GM20000 (cell line): ENCODE measurements at places on chromosomes 16 and 17.

DNA sequence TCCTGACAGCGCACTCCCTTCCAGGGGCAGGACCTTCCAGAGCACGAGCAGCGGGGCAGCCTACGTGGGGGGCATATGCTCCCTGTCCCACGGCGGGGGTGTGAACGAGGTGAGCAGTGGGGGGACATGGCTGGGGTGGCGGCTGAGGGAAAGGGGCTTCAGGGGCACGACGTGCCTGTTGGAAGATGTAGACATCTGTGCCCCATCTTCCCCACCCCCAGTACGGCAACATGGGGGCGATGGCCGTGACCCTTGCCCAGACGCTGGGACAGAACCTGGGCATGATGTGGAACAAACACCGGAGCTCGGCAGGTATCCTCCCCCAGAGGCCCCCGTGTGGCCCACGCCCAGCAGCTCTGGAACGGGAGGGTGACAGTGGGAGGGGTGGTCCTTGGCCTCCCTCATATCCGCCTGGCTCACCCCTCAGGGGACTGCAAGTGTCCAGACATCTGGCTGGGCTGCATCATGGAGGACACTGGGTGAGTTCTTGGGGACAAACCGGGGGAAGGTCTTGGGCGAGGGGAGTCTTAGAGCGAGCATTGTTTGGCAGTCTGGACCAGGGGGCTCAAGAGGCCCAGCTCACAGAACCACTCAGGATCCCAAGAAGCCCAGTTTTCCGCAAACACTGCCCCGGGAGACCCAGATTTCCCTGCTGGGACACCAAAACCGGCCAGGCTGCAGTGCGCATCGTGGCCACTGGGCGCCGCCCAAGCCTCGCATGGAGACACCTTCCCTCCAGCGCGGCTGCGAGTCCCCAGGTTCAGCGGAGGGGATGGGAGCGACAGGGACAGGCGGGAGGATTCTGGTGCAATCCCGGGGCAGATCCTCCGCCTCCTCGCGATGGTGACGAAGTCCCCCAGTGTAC is 15.7 kb downstream of the ADAM11 start:
- peak; percentile 91 for DNase-seq

DNA sequence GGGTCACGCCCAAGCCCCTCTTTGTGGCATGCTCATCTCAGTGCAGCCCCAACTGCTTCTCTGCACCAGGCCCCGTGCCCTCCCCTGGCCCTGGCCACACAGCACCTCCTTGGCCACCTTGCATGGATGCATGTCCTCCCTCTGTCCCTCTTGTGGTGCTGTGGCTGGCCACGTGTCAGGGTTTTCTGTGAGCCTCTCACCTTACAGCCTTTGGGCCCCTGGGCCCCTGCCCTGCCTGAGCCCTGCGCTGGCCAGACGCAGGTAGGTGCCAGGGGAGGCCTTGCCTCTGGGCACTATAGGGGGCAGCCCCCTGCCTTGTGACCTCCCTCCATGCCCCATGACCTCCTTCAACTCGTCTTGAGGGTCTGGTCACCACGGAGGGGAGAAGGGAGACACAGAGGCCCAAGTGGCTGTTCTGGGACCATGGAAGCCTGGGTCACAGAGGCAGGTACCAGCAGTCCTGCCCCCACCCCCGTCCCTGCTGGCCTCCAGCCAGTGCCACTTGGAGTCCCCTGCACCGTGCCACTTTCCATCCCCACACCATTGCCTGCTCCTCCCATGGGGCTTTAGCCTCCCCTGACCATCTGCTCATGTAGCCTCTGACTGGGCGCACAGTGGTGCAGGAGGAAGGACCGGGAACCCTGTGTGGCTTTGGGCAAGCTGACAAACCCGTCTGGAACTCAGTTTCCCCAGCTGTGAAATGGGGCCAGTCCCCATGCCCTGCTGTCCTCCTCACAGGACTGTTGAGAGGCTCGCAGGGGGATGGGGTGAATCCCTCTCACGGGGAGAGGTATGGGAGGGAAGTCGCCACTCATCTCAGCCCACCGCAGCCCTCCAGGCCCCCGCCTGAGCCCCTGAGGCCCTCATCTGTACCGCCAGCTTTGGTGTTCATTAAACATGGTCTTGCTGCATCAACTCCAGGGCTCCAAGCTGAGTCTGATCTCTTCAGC is 11.5 kb upstream of the ATP6V0C start:
- no peak for DNase-seq

DNA sequence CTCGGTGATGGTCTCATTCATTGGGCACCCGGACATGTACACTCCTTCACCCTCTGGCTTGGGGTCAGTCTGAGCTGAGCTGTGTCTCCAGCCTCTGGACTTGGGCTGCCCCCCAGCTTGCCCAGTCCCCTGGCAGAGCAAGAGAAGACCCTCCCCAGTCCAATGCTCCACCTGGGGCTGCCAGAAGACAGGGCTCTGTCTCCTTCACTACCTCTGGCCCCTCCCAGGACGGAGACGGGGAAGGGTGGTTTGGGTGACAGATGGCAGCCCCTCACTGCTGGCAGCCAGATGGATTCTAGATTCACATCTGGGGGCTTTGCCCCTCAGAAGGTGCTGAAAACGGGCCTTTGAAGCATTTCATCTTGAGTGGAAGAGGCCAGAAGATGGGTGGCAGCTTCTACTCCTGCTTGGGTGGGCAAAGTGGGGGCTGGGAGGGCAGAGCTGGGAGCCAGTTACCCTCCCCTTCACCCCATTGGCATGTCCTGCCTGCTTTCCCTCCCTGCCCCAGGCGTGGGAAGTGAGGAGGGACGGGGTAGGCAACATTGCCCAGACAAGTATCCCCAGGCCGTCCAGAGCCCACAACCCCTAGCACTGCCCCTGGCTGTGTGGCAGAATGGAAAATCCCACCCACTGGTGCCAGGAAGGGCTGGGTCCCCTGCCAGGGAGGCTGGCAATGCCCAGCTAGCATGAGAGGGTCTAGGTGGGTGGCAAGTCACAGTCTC is 13.9 kb downstream of the NGFR start:
- DNase-seq, result no peak

- DNase-seq, result no peak
These were observed 4.3 kb upstream of the ZDHHC7 start for GRCh38 chr16:85015481-85016187.

- no peak for DNase-seq
These were observed 101.7 kb downstream of the CHD9 start for GRCh38 chr16:53156516-53156915.

DNA sequence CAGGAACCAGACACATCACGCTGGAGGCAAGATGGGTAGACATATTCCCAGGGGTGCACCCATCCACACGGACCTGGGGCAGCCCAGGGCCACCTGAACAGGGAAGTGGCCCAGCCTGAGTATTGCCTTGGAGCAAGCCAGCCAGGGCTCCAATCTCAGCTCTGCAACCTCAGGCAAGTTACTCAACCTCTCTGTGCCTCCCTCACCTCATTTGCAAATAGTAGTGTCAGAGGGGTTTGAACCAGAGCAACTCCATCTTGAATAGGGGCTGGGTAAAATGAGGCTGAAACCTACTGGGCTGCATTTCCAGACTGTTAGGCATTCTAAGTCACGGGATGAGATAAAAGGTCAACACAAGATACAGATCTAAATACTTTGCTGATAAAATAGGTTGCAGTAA is 35.1 kb upstream of the SNN start:
- DNase-seq, result no peak

- DNase-seq, result no peak
These were observed 23.2 kb upstream of the KIFC3 start for GRCh38 chr16:57825298-57826044.

- no peak for DNase-seq
These were observed 74.6 kb downstream of the SOCS1 start for GRCh38 chr16:11181242-11181898.

DNA sequence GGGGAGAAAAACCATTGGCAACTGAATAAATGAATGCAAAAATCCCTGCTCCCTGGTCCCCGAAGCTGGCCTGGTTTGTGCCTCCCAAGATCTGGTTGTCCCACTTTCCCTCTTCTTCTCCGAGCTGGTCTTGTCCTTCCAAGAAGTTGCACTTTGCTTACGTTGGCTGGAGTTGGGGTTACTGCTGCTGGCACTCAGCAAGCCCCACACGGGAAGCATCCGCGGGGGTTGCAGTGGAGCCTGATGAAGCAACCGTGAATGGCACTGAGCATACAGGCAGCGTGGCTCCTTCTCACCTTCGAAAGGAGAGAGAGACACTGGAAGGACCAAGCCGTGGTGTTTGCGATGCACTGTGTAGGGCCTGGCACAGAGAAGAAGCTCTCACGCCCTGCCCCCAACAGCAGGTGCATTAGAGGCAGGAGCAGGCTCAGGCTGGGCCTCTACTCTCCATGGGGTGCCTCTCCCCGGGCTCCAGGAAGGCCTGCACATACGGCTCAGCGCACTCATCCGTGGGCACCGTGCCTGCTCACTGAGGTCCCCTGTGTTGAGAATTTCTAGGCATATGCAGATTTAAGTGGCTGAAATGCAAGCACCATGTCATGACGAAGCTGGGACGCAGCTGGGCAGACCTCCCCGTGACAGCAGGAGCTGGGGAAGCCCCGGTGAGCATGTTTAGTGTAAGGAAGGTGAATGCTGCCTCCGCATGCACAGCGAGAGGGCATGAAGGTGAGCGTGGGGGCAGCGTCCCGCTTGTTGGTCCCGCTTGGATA is 12.1 kb downstream of the CA5A start:
- DNase-seq, result peak; percentile 88

GRCh38 chr17:2011411-2012371 is 13.4 kb downstream of the RTN4RL1 start:
- no peak for DNase-seq

DNA sequence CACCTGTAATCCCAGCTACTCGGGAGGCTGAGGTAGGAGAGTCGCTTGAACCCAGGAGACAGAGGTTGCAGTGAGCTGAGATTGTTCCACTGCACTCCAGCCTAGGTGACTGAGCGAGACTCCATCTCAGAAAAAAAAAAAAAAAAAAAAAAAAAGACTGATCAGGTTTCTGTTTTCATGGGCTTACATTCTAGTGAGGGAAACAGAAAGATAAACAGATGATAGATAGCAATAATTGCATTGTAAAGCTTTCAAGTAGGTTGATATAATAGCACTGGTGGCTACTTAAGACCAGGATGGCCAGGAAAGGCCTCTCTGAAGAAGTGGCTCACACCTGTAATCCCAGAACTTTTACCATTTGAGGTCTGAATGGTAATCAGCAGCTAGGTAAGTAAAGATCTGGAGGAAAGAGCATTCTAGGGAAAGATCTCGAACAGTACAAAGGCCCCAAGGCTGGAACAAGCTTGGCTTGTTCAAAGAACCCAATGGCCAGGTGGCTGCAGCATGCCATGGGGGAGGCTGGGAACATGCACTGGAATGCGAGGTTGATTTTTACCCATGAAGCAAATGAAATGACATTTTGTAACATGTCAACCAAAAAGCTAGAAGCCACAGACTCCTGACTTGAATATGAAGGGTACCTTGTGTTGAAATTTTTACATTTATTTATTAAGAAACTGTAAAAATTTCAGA is 108.3 kb upstream of the DHX40 start:
- DNase-seq, result no peak

- no peak for DNase-seq
These were observed 43.7 kb downstream of the SEC14L1 start for GRCh38 chr17:77184474-77184873.

DNA sequence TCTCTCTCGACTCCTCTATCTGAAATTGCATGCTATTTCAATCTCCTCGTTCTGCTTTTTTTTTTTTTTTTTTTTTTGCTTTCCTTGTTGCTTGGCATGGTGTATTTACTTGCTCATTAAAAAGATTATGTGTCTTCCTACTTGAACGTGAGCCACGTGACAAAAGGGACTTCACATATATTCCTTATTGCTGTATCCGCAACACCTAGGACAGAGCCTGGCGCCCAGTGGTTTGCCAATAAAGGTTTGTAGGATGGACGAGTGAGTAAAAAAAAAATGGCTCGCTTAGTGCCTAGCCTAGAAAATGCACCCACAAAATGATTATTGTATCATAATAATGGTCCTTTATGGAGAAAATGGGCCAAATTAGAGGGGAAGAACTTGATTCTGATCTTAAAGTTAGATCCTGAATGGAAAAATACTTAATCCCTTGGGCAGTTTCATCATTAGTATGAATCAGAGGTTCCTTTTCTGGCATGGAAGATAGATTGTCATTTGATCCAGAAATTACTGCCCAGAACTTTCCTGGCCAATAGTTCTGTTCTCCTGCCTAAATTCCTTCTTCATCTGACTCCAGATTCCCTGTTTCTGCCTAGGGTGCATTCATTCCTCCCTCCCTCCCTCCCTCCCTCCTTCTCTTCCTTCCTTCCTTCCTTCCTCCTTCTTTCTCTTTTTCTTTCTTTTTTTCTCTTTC is 13.6 kb upstream of the TMEM220 start:
- DNase-seq, result no peak

- no peak for DNase-seq
These were observed 1.1 kb upstream of the PKMYT1 start for GRCh38 chr16:2981177-2981898.

DNA sequence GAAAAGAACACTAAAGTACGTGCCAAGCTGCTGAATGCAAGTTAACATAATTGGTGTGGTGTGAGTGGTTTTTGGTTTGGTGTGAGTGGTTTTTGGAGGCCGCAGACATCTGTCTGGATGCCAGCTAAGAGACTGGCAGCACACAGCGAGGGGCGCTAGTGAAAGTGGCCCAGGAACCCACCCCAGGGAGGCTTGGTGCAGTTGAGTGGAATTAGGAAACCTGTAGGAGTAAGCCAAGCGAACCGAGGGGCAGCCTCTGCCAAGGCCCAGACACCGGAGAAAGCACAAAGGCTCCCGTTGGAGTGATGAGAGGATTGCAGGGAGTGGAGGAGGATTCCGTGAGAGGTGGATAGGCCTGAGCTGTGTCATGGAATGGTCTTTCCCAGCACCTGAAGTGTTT is 24.6 kb upstream of the SLC5A11 start:
- DNase-seq, result no peak

- DNase-seq, result peak; percentile 80
These were observed 46.7 kb downstream of the WNT3 start for GRCh38 chr17:46771561-46772474.

- DNase-seq, result no peak
These were observed 56.8 kb downstream of the HIC1 start for GRCh38 chr17:2111691-2112090.

DNA sequence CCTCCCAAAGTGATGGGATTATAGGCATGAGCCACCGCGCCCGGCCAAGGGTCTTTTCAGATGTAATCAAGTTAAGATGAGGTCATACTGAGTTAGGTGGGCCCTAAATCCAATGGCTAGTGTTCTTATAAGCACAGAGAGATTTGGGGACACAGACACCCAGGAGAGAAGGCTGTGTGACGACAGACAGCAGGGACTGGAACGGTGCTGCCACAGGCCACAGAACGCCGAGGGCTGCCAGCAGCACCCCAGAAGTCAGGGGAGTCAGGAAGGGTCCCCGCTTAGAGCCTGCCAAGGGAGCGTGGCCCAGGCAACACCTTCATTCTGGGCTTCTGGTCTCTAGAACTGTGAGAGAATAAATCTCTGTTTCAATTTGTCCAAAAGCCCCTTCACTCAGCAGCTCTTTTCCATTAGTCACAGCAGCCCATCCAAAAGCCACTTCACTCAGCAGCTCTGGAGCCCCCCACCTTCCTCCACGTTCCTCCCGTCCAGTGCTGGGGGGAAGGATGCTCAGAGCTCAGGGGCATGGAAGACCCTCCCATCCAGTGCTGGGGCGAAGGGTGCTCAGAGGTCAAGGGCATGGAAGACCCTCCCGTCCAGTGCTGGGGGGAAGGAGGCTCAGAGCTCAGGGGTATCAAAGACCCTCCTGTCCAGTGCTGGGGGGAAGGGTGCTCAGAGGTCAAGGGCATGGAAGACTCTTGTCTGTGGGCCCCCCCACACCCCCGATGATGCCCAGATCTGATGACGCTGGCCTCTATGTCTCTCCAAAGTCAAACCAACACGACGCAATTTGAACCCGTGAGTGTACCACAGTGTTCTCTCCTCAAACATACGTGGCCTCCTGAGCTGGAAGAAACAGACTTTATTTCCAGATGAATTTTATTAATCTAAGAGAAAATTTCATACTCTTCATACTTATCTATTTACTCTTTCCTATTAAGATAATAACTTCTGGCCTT is 11.9 kb downstream of the RAB40B start:
- DNase-seq, result no peak
